Muscle of arm (tissue), 14 donors: ENCODE measurements at places on chromosomes 4 and X.

GRCh38 chrX:133685822-133686221, 270.5 kb upstream of the GPC4 start:
- DNase-seq: peak; percentile 3

DNA sequence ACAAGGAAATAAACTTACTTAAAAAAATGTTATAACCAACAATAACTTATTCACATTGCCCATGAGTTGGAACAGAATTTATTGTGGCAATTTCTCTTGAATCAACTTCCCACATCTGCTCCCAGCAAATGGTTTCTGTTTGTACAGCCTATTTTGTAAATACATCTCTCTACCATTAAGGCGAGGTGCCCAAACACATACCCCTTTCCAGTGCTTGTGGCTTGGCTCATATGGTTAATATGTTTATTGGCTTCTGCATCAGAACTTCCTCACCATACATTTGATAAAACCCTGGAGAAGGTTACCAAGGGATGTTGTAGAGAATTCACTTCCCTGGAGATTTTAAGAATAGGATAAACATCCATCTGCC, 207.1 kb downstream of the SOWAHB start:
- DNase-seq: no peak

DNA sequence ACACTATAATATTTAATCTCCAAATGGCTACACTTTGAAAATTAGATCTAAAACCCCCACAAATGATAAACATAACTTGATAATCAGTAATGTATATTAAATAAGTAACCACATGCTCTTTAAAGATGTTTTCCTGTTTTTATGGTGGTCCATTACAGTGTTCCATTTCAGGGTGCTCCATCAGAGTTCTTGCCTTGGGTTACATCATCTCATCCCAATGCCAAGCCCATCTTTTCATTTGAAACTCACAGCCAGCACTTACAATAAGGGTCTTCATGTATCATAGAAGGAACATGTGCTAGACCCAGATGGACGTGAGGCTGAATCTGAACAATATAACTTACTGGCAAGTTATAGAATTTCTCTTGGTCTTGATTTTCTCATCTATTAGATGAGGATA, 10.5 kb upstream of the PAQR3 start:
- no peak for DNase-seq

GRCh38 chrX:41388543-41388942, 54.6 kb downstream of the DDX3X start:
- DNase-seq: no peak

GRCh38 chrX:42079968-42080367, 156.6 kb upstream of the CASK start:
- DNase-seq: no peak

DNA sequence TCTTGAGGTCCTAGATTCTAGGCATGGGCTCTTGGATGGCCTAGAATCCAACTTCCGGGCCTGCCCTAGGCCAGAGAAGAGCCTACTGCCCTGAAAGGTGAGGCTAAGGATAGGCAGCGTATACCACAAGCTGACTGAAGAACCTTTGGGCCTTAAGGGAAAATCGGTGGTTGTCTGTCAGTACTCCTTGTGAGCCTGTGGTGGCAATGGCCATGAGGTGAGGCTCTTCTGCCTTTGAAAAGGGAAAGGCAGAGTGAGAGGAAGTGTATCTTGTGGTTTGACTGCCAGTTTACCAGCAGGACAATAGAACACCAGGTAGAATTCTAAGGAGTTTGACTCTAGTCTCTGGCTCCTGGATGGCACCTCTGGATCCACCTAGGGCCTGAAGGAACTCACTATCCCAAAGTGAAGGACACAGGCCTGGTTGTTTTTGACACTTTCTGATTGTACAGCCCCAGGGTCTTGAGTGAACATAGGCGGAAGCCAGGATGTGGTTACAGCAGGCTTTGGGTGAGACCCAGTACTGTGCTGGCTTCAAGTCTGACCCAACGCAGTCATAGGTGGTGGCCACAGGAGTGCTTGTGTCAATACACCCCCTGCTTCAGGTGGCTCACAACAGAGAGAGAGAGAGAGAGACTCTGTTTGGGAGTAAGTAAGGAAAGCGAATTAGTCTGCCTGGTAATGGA, 20.9 kb downstream of the ITIH6 start:
- DNase-seq: no peak

DNA sequence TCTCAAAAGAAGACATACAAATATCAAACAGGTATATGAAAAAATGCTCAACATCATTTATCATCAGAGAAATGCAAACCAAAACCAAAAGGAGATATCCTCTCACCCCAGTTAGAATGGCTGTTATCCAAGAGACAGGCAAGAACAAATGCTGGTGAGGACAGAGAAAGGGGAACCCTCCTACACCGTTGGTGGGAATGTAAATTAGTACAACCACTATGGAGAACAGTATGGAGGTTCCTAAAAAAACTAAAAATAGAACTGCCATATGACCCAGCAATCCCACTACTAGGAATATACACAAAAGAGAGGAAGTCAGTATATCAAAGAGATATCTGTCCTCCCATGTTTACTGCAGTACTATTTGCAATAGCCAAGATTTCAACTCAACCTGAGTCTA, 83.5 kb downstream of the CDS1 start:
- DNase-seq: no peak

DNA sequence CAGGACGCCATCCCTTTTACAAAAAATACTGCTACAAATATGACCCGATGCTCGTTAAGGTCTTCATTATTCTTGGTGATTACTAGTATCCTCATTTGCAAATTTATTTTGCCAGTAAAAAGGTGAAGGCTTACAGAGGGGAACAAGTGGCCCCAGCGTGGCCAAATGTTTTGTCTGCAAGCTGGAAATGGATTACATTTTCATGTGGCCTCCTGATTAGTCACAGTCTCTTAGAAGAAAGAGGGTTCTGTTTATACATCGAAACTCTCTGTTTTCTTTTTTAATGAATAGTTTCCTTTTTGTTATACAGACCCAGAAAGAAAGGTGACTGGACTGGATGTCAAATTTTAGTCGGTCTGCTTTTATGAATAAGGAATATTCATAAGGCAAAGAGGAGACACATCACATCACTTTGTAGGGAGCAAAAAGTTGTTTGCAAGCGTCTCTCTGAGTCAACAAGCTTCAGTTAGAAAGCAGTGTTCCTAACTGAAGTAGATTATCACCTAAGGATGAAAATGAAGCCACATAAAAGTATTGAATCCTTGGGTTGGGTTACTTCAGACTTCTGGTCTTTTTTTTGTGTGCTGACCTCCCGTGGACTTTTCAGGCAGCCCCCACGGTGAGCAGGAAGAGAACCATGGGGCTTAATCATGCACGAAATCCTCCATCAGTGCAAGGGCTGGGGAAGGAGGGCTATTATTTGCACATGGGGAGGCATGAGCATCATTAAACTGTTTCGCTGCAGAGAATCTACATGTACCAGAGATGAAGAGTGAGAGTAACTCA, 125.6 kb downstream of the ARSF start:
- DNase-seq: no peak

DNA sequence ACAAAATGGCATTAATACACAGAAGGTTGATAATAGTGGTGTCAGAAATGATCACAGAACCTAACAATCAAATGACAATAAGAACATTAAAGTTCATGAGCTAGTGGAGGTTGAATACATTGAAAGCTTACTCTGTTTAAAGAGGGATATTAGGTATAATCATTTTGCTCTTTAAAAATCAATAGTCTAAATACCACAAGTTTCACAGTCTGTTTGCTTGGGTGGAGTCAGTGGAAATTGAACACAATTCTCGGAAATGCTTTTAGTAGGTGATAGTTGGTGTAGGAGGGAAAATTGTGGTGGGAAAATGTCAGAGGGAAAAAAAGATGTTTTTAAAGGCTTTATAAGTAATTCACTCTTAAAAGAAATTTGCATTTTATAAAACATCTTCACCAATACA, 197.1 kb downstream of the GLUD2 start:
- no peak for DNase-seq

- DNase-seq: no peak
Observed at GRCh38 chr4:14225688-14226207, 598.2 kb upstream of the BOD1L1 start.

GRCh38 chr4:128521648-128522111, 234.1 kb upstream of the PGRMC2 start:
- DNase-seq: no peak

DNA sequence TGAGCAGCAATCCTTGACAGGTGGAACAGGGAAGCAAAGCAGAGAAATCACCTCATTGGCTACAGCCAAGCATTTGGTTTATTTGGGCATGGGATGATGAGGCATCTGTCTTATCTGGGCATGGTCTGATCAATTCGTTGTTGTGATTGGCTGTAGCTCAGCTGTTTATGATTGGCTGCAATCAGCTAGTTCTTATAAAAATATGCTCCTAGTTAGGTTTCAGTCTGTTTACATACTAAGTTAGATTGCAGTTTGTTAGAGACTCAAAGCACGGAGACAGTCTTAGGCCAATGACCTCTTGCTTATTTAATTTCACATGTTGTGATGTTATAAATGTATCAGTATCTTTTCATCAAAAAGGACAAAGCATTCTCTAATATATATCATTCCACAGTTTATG, 312.0 kb downstream of the PDGFC start:
- no peak for DNase-seq

DNA sequence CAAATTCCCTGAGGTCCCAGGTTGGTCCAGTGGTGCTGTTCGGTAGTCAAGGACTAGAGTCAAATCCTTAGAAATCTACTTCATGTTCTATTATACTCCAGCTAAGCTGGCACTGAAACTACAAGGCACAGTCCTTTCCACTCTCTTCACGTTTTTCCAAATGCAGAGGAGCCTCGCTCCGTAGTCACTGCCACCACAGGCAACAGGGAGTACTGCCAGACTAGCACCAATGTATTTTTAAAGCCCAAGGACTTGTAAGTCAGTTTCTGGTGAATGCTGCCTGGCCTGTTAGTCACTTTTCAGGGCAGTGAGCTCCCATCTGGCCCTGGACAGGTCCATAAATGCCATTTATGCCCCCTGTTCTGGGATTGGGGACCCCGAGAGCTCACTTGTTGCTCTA, 323.5 kb downstream of the FAM47A start:
- DNase-seq: no peak

DNA sequence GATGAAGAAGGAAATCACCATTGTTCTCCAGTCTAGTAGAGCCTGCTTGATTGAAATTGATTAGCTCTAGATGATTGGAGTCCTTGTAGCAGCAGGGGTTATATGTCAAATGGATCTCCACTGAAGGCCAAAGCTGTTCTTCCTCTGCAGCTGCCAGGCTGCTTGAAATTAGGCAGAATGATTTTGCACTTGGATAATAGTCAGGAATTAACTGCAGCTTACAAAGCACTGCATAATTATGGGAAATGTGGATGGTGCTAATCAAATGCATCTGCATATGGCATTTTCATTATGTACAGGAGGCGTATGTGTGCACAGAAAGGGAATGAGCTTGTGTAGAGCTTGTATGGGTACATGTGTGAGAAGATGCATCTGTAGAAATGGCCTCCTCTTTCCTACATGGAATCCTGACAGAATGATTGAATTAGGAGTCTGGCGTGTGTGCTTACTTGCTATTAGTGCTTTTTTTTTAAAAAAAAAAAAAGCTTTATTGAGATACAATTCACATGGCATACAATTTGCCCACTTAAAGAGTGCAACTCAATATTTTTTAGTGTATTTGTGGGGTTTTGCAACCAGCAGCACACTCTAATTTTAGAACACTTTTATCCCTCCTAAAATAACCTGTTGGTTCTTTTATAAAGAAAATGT, 65.9 kb downstream of the TMEM131L start:
- no peak for DNase-seq

DNA sequence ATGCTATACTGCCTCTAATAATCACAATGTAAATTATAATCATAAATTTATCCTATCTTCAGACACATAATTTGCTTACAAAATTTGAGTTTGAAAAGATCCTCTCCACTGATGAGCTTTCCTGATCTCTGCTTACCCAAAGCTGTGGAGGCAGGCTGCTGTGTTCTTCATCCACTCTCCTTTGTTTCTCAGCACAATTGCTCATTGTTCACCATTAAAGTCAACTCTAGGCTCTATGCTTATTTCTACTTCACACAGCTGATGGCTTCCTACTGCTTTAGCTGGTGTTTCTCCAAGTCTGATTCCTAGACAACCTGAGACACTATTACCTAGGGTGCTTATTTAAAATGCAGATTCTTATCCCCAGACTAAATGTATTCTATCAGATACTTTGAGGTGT, 319.7 kb downstream of the PCDH18 start:
- DNase-seq: no peak

DNA sequence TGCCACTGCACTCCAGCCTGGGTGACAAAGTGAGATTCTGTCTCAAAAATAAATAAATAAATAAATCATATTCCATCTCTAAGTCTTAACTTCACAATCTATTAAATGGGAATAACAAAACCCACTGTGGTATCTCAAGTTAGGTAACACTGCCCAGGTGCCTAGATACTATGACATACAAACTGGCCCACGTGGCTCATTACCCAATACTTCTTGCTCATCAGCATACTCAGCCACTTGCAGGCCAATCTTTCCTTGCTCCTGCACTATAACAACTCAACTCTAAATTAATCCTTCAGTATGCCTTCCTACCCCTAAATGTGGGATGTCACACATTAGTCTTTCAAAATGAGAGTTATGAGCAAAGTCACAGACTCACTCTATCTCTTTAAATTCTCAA, 230.1 kb downstream of the OPHN1 start:
- DNase-seq: no peak

DNA sequence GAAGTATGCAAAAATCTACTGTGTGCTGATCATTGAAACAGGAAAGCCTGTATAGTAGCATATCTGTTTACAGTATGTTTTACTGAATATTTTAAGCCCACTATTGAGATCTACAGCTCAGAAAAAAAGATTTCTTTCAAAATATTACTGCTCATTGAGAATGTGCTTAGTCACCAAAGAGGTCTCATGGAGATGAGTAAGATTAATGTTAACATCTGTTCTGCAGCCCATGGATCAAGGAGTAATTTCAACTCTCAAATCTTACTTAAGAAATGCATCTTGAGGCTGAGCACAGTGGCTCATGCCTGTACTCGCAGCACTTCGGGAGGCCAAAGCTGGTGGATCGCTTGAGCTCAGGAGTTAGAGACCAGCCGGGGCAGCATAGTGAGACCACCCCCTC, 3.3 kb downstream of the RNF4 start:
- DNase-seq: no peak

DNA sequence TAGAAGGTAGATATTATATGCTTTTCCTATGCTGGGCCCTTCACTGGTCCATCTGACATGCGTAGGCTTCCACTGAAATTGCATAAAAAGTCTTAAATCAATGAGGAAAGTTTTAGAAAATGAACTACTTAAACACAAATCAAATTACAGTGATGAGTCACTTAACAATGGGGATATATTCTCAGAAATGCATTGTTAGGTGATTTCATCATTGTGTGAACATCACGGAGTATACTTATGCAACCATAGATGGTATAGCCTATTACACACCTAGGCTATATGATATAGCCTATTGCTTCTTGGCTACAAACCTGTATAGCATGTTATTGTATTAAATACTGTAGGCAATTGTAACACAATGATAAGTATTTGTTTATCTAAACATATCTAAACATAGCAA, 10.3 kb downstream of the STAP1 start:
- no peak for DNase-seq

DNA sequence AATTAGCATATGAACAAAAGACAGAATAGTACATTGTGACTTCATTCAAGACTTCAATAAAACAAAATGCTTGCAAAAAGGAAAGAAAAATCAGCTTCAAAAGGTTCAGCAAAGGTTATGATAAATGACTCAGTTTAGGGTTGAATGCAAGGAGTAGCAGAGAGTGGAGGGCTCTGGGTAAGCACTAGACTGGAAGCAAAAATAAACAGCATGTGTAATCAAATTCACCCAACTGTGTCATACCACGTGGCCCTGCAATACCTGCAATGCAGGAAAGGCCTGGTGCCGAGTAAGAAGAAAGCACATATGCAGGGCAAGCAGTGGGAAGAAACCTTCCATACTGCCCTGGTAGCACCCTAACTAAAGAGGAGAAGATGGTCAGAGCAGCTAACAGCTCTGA, 88.7 kb downstream of the ATP11C start:
- no peak for DNase-seq
